ENCODE measurements at places on chromosomes 1 and 21.

DNA sequence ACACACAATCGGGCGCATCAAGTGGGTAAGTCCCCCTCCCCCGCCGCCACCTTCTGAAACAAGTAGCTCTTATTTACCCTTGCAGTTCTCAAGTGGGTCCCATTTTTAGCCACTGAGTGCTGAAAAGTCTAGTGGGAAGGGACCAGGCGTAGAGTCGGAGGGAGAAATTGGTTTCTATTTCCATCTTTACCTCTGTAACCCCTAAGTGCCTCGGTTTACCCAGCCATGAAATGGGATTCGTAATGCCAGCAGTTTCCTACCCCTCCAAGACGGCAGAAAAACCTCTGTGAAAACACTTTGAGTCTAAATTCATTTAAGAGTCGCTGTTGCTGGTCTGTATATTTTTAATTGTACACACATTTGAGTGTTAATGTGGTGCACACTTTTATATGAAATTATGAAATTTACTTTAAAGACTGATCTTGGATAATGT is 928 bp downstream of the TLCD4 start:
- DNase-seq, result no peak

DNA sequence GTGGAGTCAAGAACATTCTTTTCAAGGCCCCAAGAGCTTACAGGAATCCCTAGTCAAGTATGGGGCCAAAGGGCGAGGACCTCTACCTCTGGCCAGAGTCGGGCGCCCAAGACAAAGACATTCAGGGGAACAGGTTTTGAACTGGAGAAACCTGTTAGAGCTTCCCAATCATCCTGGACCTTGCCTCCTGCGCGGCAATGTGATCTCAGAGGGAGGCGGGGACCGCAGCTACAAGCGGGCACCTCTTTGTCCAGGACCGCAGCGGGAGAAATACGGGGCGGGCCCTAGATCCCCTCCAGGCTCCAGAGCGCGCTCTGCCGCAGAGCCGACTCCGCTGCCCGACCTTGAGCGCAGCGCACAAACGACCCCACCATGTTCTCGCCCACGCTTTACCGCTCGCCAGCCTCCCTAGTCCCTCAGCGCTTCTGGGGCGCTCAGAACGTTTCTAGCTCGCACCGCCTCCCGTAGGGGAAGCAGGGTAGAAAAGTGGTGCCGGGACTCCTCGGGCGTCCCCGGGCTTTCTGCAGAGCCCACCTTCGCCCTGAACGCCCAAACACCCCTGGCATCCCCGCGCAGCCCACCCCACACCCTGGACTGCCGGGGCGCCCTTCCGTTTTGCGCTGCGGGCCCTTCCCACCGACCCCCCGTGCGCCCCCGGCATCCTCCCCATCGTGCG is 28.1 kb downstream of the RABIF start:
- peak; percentile 33 for DNase-seq

DNA sequence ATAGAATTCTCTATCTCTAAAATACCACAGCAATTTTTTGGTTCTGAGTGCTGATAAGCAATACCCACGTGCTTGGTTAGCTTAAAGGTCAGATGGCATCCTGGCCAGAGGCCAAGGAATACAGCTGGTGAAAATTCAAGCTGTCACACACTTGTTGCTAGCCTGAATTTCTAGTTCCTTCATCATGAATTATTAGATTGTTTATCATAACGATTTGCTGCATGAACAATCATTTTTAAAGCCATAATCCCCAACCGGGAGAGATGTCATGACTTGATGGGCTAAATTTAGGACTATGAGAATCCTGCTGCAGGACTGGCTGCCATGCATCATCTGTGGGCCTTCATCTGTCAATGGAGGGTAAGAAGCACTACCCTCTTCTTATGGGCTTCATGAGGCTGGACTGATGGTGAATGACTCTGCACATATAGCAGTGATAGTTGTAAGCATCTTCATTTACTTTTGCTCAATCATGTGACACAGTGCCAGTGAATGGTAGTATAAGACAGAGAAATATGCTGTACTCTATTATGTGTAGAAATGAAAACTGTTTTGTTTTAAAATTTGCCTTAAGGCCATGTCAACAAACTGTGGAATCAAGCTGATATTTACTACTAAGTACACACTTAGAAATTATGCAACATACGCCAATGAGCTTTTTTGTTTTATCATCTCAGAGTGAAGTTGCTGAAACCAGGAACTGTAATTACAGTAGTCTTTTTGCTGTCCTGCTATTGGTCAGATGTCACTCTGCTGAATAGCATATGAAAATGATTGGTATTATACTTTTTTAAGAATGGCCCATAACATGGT is 80.5 kb upstream of the RALGPS2 start:
- DNase-seq, result peak; percentile 27

GRCh38 chr1:91891969-91892368 is 6.0 kb upstream of the TGFBR3 start:
- DNase-seq, result peak; percentile 22

GRCh38 chr1:229841230-229841629 is 215.2 kb downstream of the URB2 start:
- DNase-seq, result no peak

GRCh38 chr1:192158181-192158580 is at the start of gene RGS18:
Gene RGS18 (plus strand): TSS chr1:192158462. CDS start chr1:192158638, 176 bp downstream.
- peak; percentile 36 for DNase-seq

DNA sequence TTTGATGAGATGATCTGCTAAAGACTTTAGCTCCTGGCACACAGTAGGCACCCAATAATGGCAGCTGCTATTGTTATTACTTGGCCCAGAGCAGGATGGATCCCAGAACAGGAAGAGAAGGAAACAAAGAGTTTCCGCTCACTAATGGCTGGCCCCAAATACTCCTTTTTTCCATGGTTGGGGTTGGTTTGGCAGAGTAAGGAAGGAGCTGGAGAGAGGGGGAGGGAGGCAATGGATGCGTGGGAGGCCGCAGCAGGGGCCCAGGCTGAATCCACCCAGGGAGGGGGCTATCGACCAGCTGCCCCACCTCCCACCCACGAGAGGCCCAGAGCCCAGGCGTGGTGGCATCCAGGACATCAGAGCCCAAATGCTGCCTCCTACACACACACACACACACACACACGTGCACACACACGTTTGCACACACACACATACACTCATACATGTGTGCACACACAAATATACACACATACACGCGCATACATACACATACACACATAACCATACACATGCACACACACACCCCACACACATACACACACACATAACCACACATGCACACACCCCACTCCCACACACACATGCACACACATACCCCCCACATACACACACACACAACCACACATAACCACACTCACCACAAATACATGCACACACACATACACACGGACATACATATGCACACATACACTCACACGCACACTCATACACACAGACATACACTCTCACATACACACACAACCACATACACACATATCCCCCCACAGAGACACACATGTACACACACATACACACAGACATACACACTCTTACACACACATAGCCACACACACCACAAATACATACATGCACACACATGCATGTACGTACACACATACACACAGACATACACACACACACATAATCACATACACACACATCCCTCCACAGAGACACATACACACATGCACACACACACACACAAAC is 25.2 kb downstream of the C1QB start:
- no peak for DNase-seq

DNA sequence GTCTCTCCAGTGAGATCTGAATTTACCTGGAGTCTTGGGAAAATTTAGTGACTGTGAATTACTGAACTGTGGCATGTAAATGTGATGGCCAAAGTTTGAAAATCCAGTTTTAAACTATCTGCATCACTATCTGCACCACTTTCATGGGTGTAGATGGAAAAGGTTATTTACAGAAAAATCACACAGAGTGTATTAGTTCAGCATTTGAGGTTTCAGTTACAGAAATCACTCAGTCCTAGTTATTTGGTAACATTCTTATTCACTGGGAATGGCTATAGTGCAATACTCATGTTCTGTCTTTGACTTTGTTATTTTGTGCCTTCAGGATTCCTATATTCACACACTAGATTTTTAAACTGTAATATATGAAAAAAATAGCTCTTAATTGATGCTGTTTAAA is 60.6 kb upstream of the IFI44L start:
- no peak for DNase-seq

GRCh38 chr1:2588661-2589430 is 2.3 kb downstream of the PRXL2B start:
- DNase-seq, result no peak

GRCh38 chr1:37862330-37862729 is 2.9 kb upstream of the MTF1 start:
- no peak for DNase-seq

GRCh38 chr1:3471356-3472087 is 17.1 kb downstream of the ARHGEF16 start:
- DNase-seq, result peak; percentile 77

DNA sequence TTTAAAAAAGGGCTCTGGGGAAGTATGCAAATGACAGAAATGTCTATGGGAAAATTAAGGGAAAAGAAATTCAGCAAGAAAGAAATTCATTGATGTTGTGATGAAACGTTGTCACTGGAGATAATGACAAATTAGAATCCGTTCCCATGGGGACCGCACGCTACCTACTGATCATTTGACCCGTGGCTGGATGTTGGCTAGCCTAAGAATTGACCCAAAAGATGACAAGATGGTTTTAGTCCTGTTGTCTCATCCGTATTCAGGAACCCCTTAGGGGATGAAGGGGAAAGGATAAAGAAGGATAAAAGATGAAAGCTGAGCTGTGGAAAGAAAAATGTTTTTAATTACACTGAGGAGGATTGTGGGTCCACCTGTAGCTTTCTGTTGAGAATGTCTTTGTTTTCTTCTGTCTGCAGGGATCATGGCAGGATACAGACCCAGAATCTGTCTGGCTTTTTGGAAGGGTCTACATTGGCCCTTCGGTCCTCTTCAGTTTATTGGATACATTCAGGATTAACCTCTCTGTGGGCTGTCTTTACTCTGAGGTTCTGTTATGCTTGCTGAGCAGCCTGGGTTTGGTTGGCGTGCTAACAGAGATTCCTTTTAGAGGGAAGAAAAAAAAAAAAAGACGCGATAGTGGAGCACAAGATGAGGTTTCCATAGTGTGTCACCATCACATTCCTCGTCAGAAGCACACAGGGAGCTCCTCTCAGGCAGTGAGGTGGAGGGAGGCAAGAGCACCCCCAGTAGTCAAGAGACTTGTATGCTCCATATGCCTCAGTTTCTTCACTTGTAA is 106.2 kb downstream of the CACHD1 start:
- no peak for DNase-seq

DNA sequence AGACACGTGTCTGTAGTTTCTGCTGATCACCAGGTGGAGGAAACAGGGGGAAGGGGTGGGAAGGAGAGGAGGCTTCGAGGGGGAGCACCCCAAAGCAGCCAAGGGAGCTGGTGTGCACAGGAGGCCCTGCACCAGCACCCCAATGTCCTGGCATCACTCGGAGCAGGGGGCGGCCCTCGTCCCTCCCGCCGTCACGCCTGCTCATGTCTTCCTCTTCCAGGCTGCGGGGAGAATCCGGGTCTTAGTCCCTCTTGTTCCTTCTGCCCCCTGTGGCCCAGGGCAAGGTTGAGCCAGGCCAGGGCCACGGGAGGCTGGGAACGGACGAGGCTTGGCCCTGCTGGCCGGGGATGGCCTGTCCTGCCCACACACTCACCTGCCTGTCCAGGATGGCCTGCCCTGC is 21.4 kb upstream of the ARHGEF16 start:
- no peak for DNase-seq

DNA sequence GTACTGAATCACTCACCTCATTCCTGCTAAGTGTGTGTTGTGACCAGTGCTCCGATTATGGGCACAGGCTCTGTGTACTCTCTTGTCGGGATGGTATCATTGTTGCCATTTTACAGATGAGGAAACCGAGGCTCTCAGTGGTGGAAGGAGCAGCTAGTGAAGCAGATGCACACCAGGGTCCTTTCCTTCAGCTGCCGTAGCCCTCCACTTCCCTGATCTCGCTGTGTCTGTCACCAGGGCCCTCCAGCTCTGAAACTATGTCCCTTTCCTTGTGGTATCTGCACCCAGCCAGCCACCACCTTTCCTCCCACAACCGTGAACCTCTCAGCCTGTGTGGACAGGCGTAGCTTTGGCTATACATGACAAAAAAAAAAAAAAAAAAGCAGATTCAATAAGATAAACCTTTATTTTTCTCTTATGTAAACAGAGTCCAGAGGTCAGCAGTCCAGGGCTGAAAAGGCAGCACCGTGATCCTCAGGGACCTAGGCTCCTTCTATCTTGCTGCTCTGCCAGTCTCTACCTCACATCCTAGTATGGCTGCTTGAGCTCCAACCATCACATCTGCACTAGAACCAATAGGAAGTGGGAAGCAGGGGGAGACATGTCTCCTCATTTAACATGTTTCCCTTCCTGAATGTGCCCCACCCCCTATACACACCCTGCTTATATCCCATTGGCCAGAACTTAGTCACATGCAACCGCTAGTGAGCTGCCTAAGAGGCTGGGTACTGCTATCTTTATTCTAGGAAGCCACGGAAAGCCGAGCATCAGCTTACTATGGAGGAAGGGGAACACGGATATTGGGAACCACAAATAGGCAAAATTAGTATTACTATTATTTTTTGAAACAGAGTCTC is 44.3 kb downstream of the TMEM51 start:
- DNase-seq, result no peak

DNA sequence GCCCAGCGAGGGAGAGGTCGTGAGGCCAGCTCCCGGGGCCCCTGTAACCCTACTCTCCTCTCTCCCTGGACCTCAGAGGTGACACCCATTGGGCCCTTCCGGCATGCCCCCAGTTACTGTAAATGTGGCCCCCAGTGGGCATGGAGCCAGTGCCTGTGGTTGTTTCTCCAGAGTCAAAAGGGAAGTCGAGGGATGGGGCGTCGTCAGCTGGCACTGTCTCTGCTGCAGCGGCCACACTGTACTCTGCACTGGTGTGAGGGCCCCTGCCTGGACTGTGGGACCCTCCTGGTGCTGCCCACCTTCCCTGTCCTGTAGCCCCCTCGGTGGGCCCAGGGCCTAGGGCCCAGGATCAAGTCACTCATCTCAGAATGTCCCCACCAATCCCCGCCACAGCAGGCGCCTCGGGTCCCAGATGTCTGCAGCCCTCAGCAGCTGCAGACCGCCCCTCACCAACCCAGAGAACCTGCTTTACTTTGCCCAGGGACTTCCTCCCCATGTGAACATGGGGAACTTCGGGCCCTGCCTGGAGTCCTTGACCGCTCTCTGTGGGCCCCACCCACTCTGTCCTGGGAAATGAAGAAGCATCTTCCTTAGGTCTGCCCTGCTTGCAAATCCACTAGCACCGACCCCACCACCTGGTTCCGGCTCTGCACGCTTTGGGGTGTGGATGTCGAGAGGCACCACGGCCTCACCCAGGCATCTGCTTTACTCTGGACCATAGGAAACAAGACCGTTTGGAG is 23.7 kb upstream of the TNFRSF1B start:
- DNase-seq, result no peak

- DNase-seq, result peak; percentile 95
Measured at GRCh38 chr1:32702599-32703478, at the start of gene SYNC. Gene SYNC (minus strand): TSS chr1:32702770. CDS start chr1:32702660, 110 bp downstream.

DNA sequence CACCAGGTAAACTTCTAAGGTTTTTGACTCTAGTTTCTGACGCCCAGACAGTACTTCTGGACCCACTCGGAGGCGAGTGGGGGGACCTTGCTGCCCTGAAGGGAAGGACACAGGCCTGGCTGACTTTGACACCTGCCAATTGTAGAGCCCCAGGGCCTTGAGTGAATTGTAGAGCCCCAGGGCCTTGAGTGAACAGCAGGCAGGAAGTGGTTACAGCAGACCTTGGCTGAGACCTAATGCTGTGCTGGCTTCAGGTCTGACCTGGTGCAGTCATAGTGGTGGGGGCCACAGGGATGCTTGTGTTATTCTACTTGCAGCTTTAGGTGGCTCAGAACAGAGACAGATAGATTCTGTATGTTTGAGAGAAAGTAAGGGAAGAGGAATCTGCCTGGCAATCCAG is 344.3 kb downstream of the DUSP10 start:
- no peak for DNase-seq

- DNase-seq, result no peak
Measured at GRCh38 chr1:232170909-232171308, 459.0 kb downstream of the SIPA1L2 start.

Measured in fibroblast of skin of right biceps (primary cell).